Naive thymus-derived CD8-positive, alpha-beta T cell (primary cell): ENCODE measurements at places on chromosomes 5 and 9. TPM values are rescaled to one million over a fixed set of nuclear protein-coding genes. Genes with fewer than 3 reads are reported as not detected.

GRM6 gene
- total RNA-seq, result not detected

GPR151 gene
- not detected for total RNA-seq

STOML2 gene
- total RNA-seq, result 47.3 TPM

THOC3 gene
- 49.7 TPM for total RNA-seq

SPINK5 gene
- total RNA-seq, result not detected

RPL35 gene
- total RNA-seq, result 1,669 TPM

PROB1 gene
- total RNA-seq, result 0.88 TPM

NUTM2G gene
- total RNA-seq, result not detected

ACOT12 gene
- total RNA-seq, result not detected

PCDHGB6 gene
- total RNA-seq, result 0.30 TPM

IL3 gene
- total RNA-seq, result not detected

TMEM252 gene
- total RNA-seq, result not detected

ARID3C gene
- total RNA-seq, result not detected

GRCh38 chr9:81373294-81373693 is 316.1 kb downstream of the TLE1 start:
- H3K27ac ChIP-seq, result no peak overlapping the region
- no peak for DNase-seq
- no peaks in the 10 kb centered on the region for H3K4me1 ChIP-seq
- no peak overlapping the region for H3K4me3 ChIP-seq
- H3K36me3 ChIP-seq, result no peaks in the 10 kb centered on the region

GRCh38 chr9:2970864-2971263 is 127.0 kb upstream of the PUM3 start:
- H3K4me3 ChIP-seq, result no peak overlapping the region
- H3K36me3 ChIP-seq, result peaks cover 14% of the 10 kb centered on the region
- peaks cover 19% of the 10 kb centered on the region for H3K27me3 ChIP-seq

GRCh38 chr5:38469707-38470267 is 86.7 kb downstream of the LIFR start:
- H3K4me1 ChIP-seq, result no peaks in the 10 kb centered on the region
- no peak for DNase-seq
- no peak overlapping the region for H3K4me3 ChIP-seq
- H3K36me3 ChIP-seq, result no peaks in the 10 kb centered on the region
- H3K27me3 ChIP-seq, result peaks cover 35% of the 10 kb centered on the region

- H3K36me3 ChIP-seq, result no peaks in the 10 kb centered on the region
- peaks cover 27% of the 10 kb centered on the region for H3K27me3 ChIP-seq
- H3K27ac ChIP-seq, result no peak overlapping the region
- no peaks in the 10 kb centered on the region for H3K4me1 ChIP-seq
- no peak for DNase-seq
Measured at GRCh38 chr5:38607396-38607795, 51.0 kb upstream of the LIFR start.

GRCh38 chr9:33290247-33291030 is at the start of gene NFX1:
TSS of gene NFX1 (plus strand) at chr9:33290516. CDS start at chr9:33290573, 57 bp downstream.
- peaks cover 56% of the 10 kb centered on the region for H3K4me1 ChIP-seq
- peak; percentile 99 for DNase-seq
- H3K36me3 ChIP-seq, result peaks cover 36% of the 10 kb centered on the region
- peak within 1 kb of the TSS; percentile 97 for H3K4me3 ChIP-seq

- H3K27me3 ChIP-seq, result no peaks in the 10 kb centered on the region
- H3K4me1 ChIP-seq, result peaks cover 19% of the 10 kb centered on the region
- DNase-seq, result no peak
- peak overlapping the region; percentile 62 for H3K27ac ChIP-seq
- peaks cover 60% of the 10 kb centered on the region for H3K36me3 ChIP-seq
Measured at GRCh38 chr9:21811914-21812313, 9.5 kb downstream of the MTAP start.

- H3K4me1 ChIP-seq, result peaks cover 3% of the 10 kb centered on the region
- H3K4me3 ChIP-seq, result no peak overlapping the region
- H3K27me3 ChIP-seq, result no peaks in the 10 kb centered on the region
- H3K27ac ChIP-seq, result no peak overlapping the region
Measured at GRCh38 chr5:175844174-175844573, 27.2 kb upstream of the CPLX2 start.

DNA sequence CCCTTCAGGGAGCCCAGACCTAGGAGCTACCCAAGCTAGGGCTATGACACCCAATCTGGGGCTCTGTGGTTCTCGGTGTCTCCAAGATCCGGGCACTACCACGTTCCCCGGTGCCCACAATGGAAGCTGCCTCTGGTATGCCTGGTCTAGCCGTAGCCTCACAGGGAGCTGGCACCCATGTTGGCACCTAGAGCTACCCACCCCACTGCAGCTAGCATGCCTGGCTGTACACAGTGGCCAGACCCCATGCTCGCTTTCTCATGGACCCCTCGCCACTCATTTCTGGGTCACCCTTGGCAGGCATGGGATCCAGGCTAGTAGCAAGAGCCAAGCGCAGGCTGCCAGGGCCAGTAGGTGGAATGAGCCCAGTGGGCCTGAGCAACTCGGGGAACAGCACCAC is 109.0 kb downstream of the CYLC2 start:
- H3K36me3 ChIP-seq, result no peaks in the 10 kb centered on the region
- no peak for DNase-seq
- H3K4me3 ChIP-seq, result no peak overlapping the region
- H3K27me3 ChIP-seq, result no peaks in the 10 kb centered on the region

DNA sequence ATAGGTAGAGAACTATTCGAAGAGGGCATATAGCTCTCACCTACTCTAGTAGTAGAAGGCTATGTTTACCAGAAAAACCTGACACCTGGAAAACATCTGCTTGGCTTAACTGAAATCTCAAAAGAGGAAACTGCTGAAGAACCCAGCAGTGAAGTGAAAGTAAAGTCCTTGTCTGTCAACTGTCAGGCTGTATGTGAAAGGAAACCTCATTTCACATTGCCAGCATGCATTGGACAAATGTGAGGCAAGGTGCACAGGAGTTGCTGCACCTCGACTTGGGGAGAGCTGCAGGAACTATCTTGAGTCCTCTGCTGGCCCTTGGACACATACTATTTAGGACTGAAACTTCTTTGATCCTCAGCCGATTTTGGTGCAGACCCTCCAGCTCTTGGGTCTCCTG is 53.3 kb downstream of the NREP start:
- no peak overlapping the region for H3K27ac ChIP-seq
- H3K4me1 ChIP-seq, result peaks cover 14% of the 10 kb centered on the region
- H3K4me3 ChIP-seq, result peak overlapping the region; percentile 16
- H3K27me3 ChIP-seq, result peaks cover 2% of the 10 kb centered on the region
- H3K36me3 ChIP-seq, result no peaks in the 10 kb centered on the region

GRCh38 chr5:124263680-124264491 is 482.6 kb downstream of the ZNF608 start:
- DNase-seq, result no peak
- no peak overlapping the region for H3K4me3 ChIP-seq
- H3K27me3 ChIP-seq, result no peaks in the 10 kb centered on the region
- H3K36me3 ChIP-seq, result no peaks in the 10 kb centered on the region

- H3K27me3 ChIP-seq, result no peaks in the 10 kb centered on the region
- H3K27ac ChIP-seq, result no peak overlapping the region
- no peaks in the 10 kb centered on the region for H3K36me3 ChIP-seq
Measured at GRCh38 chr5:101783241-101784013, 512.7 kb downstream of the SLCO4C1 start.

DNA sequence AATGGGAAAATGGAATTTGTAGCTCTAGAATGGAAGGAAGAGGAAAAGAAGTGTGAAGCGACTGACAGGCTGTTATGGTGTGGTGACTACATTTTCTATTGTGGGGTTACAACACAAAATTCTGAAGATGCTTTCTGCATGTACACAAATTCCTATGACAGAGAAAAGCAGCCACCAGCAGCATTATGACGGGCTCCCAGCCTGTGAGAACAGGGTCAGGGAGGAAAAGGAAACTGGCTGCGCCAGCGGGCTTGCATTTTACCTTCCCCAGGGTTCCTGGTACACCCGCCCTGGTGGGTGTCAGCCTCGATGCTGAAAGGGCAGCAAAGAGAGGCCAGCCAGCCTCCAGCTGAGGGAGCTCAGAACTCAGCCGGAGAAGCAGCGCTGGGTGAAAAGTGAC is 41.0 kb downstream of the DDX31 start:
- H3K4me3 ChIP-seq, result no peak overlapping the region
- H3K27ac ChIP-seq, result no peak overlapping the region
- H3K36me3 ChIP-seq, result peaks cover 47% of the 10 kb centered on the region
- H3K4me1 ChIP-seq, result no peaks in the 10 kb centered on the region
- H3K27me3 ChIP-seq, result no peaks in the 10 kb centered on the region
- no peak for DNase-seq

DNA sequence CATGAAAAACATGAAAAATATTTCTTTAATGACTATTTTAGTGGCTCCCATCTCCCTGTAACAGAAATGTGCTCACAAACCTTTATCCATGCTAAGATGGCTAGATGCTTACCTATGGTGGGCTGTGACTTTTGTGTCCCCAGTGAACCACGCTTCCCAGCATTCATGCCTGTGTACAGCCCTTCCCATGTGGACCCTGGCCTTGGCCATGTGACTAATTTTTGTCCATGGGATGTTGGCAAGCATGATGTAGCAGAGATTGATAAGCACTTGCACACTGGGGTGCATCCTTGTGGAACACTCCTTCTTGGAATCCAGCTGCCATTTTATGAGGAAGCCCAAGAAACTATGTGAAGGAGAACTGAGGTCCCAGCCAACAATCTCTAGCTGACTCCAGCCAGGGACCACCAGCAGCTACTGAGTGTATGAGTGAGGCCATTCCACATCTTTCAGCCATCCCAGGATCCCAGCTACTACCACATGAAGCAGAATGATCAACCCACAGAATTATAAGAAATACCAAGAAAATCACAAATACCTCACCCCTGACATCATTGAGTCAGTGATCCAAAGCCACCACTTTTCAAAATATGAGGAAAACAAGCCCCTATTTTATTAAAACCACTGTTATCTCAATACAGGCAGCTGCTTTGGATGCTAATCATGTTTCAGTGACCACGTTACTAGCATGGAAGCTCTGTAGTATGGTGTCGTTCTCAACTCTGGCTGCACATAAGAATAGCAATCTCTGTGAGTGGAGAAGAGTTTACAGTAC is 16.1 kb upstream of the RAI14 start:
- no peaks in the 10 kb centered on the region for H3K4me1 ChIP-seq
- DNase-seq, result no peak
- peaks cover 4% of the 10 kb centered on the region for H3K36me3 ChIP-seq
- peaks cover 8% of the 10 kb centered on the region for H3K27me3 ChIP-seq
- no peak overlapping the region for H3K27ac ChIP-seq

GRCh38 chr9:94718936-94719335 is 7.6 kb upstream of the AOPEP start:
- no peak overlapping the region for H3K4me3 ChIP-seq
- no peaks in the 10 kb centered on the region for H3K4me1 ChIP-seq
- no peaks in the 10 kb centered on the region for H3K36me3 ChIP-seq
- peaks cover 30% of the 10 kb centered on the region for H3K27me3 ChIP-seq
- no peak overlapping the region for H3K27ac ChIP-seq
- DNase-seq, result no peak

DNA sequence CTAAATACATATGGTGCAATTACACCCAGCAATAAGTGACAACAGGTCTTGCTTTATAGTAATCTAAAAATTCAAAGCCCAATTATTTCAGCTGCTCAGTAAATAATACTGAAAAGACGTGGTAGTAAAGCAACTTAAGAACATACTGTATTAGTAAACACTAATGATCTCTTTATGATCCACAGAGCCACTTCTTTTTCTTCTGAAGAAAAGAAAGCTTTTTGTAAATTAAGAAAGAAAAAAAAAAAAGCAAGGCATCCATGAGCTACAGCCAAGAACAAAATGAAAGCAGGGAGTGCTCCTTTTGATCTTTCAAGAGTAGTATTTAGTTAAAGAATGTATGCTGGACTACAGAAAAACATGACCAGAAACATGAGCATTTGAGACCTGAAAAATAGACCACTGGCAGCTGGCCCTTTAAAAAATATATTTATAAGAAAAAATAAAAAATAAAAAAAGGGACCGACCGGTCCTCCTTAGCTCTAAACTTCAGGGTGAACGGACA is 348.7 kb downstream of the GLIS3 start:
- no peaks in the 10 kb centered on the region for H3K4me1 ChIP-seq
- H3K27ac ChIP-seq, result no peak overlapping the region
- DNase-seq, result no peak
- H3K36me3 ChIP-seq, result no peaks in the 10 kb centered on the region
- peaks cover 6% of the 10 kb centered on the region for H3K27me3 ChIP-seq
- H3K4me3 ChIP-seq, result no peak overlapping the region

GRCh38 chr9:68955330-68955729 is 58.6 kb downstream of the PRKACG start:
- H3K4me1 ChIP-seq, result peaks cover 8% of the 10 kb centered on the region
- H3K27ac ChIP-seq, result no peak overlapping the region
- no peak for DNase-seq
- peaks cover 3% of the 10 kb centered on the region for H3K36me3 ChIP-seq
- peaks cover 17% of the 10 kb centered on the region for H3K27me3 ChIP-seq

GRCh38 chr9:133877967-133878366 is 114.2 kb downstream of the VAV2 start:
- H3K4me3 ChIP-seq, result no peak overlapping the region
- H3K4me1 ChIP-seq, result no peaks in the 10 kb centered on the region
- no peak for DNase-seq
- no peak overlapping the region for H3K27ac ChIP-seq

- H3K36me3 ChIP-seq, result no peaks in the 10 kb centered on the region
- peaks cover 54% of the 10 kb centered on the region for H3K27me3 ChIP-seq
- peak overlapping the region; percentile 79 for H3K4me3 ChIP-seq
- peak overlapping the region; percentile 83 for H3K27ac ChIP-seq
Measured at GRCh38 chr5:76714751-76715485, 1.0 kb upstream of the F2R start.

GRCh38 chr5:132011622-132012343 is at the start of gene ACSL6:
TSS of gene ACSL6 (minus strand) at chr5:132011658. CDS start at chr5:132011553, 105 bp downstream.
- DNase-seq, result peak; percentile 51
- peak within 1 kb of the TSS; percentile 74 for H3K4me3 ChIP-seq
- H3K4me1 ChIP-seq, result peaks cover 16% of the 10 kb centered on the region

DNA sequence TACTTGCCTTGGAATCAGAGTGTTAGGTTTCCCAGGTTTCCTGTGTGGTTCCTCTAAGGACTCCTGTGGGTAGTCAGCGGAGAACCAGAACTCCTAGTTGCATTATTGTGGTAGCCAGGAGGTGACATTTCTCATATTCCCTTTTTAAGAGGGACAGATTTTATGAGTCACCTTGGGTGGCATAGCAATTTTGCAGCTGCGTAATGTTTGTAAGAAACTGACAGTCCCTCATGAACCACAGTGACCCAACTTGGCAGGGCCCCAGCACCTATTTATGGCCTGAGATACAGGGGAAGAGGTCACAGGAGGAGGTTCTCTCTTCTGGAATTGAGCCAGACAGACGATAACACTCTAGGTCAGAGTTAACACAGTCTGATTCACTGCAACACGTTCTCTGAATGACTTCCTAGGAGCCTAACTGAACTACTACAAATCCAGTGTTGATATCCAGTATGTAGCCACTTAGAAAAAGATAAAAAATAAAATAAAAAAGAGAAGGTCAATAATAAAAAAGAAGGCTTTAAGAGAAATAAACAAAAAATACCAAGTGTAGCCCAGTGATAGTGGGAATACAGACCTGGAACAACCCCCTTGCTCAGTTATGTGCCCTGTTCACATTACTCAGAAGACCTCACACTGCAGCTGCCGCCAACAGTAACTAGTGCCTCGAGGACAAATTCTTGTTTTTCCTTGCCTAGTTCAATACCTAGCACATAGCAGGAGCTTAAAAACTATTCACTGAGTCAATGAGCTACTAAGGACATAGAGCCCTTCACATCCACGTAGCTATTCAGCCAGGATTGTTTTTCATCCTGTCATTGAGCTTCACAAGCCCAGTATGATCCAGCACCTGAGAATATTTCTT is 50.7 kb upstream of the VLDLR start:
- no peak overlapping the region for H3K27ac ChIP-seq
- H3K4me1 ChIP-seq, result no peaks in the 10 kb centered on the region
- DNase-seq, result no peak
- H3K4me3 ChIP-seq, result no peak overlapping the region
- peaks cover 5% of the 10 kb centered on the region for H3K27me3 ChIP-seq
- no peaks in the 10 kb centered on the region for H3K36me3 ChIP-seq
